Breast epithelium (tissue), 4 donors: ENCODE measurements at places on chromosomes 4 and X. TPM values are rescaled to one million over a fixed set of nuclear protein-coding genes. Genes with fewer than 3 reads are reported as not detected.

DNA sequence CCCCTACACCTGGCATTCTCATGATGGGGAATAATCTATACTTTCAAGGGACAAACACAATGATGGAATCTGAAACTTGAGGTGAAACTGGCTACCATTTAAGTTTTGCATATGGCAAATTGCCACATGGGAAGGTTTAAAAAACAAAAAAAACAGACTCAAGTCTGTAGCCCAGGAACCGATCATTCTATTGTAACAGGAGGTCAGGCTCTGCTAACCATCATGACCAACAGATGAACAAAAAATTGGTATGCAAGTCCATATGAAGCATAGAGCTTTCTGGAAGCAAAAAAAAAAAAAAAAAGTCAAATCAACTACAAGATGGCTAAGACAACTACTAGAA, 594.3 kb upstream of the DIPK2B start:
- peaks cover 10% of the 10 kb centered on the region for H3K27me3 ChIP-seq
- H3K27ac ChIP-seq, result no peak overlapping the region
- no peaks in the 10 kb centered on the region for H3K4me1 ChIP-seq
- DNase-seq, result no peak
- no peak overlapping the region for H3K4me3 ChIP-seq

DNA sequence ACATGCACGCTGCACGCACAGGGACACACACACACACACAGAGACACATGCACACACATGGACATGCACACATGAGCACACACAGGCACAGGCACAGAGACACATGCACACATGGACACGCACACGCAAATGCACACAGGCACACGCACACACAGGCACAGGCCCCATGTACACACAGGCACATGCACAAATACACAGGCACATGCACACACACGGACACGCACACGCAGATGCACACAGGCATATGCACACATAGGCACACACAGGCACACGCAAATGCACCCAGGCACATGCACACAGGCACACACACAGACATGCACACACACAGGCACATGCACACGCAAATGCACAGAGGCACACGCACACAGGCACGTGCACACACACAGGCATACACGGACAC, 30.3 kb upstream of the HTRA3 start:
- H3K27ac ChIP-seq, result no peak overlapping the region
- H3K4me3 ChIP-seq, result no peak overlapping the region
- DNase-seq, result no peak
- H3K27me3 ChIP-seq, result no peaks in the 10 kb centered on the region

- no peaks in the 10 kb centered on the region for H3K27me3 ChIP-seq
- no peaks in the 10 kb centered on the region for H3K36me3 ChIP-seq
These were observed 172.0 kb downstream of the AASDH start for GRCh38 chr4:56215141-56215783.

USP53 gene
- total RNA-seq, result 136 TPM
